ENCODE measurements at places on chromosomes 12 and 14. TPM values are rescaled to one million over a fixed set of nuclear protein-coding genes. Genes with fewer than 3 reads are reported as not detected.

GRCh38 chr12:9662488-9662887, 7.0 kb upstream of the CLEC2D start:
- no peak for DNase-seq

- peak; percentile 74 for DNase-seq
These were observed 9.8 kb downstream of the CPNE6 start for GRCh38 chr14:24080888-24081738.

GRCh38 chr12:2422591-2422990, 369.8 kb downstream of the CACNA1C start:
- DNase-seq = no peak

GRCh38 chr12:76888775-76889174, 10.0 kb upstream of the CSRP2 start:
- no peak for DNase-seq

GRCh38 chr12:58920102-58920960, at the start of gene LRIG3:
Gene LRIG3 (minus strand): TSS chr12:58920504. CDS start chr12:58920235, 269 bp downstream.
- peak; percentile 7 for DNase-seq

Gene LRRK2
- total RNA-seq = not detected

DNA sequence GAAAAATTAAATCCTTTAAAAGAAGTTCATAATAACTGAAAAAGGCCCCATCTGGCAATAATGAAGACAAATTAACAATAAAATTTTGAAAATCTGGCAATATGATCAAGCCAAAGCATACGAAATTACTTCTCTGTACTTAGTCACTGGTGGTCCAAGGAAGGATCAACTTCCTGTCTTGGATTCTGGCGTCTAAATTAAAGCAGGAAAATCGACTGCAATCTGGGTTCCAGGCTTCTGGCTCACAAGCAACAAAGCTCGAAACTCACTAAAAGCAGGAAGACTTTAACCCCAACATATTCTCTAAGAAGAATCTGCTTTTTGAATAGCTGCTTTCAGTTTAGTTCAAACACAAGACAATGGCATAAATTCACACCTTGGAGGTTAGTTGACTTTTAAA, 49.7 kb downstream of the LRIG3 start:
- DNase-seq = no peak

GRCh38 chr14:72609205-72609916, 284.5 kb downstream of the DPF3 start:
- no peak for DNase-seq

DNA sequence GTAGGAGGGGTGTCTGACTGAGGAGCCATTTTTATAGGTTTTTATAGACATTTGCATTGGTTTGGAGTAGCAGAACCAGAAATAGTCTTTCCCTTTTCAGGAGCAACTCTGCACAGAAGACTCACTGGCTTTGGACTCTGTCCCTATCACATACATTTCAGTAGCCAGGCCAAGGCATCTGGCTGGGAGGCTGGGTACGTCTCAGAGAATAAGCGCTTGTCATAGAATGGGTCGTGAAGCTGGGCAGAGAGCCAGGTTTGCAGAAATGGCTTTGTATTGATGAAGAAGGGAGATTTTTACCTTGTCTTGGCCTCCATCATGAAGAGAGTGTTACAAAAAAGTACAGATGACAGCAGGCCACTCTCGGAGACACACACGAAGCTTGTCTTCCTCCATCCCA, 98.6 kb downstream of the CACNA1C start:
- no peak for DNase-seq

Gene SOAT2
- 0.74 TPM for total RNA-seq

Gene NEUROD4
- total RNA-seq = not detected

- DNase-seq = no peak
These were observed 106.3 kb downstream of the ETNK1 start for GRCh38 chr12:22731236-22731635.

DNA sequence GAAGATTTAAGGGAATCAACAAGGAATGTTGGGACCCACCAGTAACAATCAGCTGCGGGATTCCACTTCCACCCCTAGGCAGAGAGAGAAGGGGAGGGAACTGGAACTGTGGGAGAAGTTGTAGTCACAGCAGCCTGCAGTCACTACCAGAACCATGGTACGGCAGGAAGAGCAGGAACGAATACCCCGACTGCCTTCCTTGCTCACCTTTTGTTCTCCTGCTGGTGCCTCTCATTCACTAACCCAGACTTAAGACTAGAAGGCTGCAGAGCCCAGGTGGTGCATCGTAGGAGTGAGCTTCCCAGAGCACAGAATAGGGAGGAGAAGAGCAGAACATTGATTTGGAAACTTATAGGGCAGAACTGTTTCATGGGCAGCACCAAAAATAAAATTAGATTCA, 154.2 kb downstream of the DYRK2 start:
- DNase-seq = no peak

- no peak for DNase-seq
These were observed 132.4 kb downstream of the SRGAP1 start for GRCh38 chr12:63976902-63977395.

Gene POTEG
- not detected for total RNA-seq

- DNase-seq = no peak
These were observed 27.6 kb upstream of the SEL1L start for GRCh38 chr14:81561084-81561775.

Gene BTBD6
- 25.6 TPM for total RNA-seq

GRCh38 chr12:43282106-43282505, 269.9 kb downstream of the ADAMTS20 start:
- no peak for DNase-seq

GRCh38 chr14:85088192-85088591, 441.8 kb upstream of the FLRT2 start:
- no peak for DNase-seq

Gene FSCB
- total RNA-seq = not detected

GRCh38 chr14:75454963-75455546, 27.2 kb downstream of the JDP2 start:
- DNase-seq = no peak

DNA sequence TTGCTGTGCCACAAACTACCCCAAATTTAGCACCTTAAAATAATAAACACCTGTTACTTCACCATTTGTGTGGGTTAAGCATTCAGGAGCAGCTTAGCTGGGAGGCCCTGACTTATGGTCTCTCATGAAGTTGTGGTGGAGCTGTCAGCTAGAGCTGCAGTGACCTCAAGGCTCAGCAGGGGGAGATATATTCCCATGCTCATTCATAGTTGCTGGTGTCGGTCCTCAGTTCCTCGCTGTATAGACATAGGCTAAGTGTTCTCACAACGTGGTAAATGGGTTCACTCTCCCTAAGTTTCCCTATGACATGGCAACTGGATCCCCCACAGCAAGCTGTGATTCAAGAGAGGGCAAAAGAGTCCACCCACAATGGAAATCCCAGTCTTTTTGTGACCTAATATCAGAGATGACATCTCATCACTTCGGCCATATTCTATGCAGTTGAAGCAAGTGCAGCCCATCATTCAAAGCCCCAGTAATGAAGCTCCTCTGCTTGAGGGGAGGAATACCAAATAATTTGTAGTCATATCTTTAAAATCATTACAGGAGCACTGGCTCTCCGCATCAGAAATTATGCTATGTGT, 41.1 kb downstream of the PRB3 start:
- DNase-seq = peak; percentile 67

DNA sequence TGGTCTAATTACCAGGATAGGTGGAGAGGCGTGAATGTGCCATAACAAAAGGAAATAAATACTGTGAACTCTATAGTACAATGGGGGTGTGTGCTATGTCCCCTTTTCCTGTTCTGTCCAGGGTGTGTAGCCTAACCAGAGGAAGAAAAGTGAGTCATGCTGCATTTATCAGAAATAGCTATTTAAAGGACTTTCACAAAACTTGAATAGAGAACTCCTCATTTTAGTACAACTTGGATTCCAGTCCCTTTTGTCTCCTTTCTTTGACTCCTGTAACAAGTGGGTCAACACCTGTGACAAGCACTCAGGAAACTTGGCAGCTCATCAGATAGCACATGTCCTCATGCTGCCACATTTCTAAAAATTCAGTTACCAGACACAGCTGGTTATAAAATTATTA, 123.4 kb downstream of the CCDC91 start:
- no peak for DNase-seq

- no peak for DNase-seq
These were observed 37.5 kb downstream of the CCER1 start for GRCh38 chr12:90917431-90917830.

GRCh38 chr14:32602699-32603098, 273.6 kb downstream of the AKAP6 start:
- no peak for DNase-seq

Gene TMEM233
- total RNA-seq = not detected

DNA sequence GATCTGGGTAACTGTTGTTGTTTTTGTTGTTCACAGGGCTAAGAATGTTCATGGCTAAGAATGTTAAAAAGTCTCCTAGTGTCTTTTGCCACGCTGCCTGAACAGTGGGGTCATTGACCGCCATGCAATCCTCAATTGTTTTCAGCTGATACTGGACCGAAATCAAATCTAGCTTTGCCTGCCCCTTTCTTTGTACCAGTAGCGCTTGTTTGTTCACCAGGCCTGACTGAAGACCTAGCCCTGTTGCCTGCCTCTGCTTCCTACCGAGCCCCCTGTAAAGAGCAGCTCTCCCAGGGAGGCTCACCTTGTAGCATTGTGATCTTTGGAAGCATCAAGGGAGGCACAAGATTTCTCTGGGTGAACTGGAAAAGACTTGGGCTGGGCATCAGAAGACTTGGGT, 6.7 kb downstream of the PSEN1 start:
- DNase-seq = no peak

DNA sequence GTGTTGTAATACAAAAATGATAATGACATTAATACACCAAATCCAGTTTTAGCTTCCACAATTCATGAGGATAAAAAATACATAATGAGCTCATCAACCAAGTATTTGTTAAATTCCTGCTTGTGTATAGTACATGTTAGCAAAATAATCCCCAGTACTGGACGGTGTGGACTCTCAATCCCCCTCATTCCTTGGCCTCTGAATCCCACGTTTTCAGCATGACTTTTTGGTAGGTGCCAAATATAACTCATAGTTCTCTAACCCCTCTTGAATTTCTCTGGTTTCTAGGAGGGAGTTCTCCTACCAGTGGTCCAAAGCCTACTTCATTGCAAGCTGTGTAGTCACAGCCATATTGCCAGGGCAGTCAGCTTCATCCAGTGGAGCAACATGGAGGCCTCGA, 41.4 kb upstream of the EPS8 start:
- no peak for DNase-seq

- peak; percentile 88 for DNase-seq
These were observed 815 bp downstream of the C1RL start for GRCh38 chr12:7108003-7108795.

DNA sequence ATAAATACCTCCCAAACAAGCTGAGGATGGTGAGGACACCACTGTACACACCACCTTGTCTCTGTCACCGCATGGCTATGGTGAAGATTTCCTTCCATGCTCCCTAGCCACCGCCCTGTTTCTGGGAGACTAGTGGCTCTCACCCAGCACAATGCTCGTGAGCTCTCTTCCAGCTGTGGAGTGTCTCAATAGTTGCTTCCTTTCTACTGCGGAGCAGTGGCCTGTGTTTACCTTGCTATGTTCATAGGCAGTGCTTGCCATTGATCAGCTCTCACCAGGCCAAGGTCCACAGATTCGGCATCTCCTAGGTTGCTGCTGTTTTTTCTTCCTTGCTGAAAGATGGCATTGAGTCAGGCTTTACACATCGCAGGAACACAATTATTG, 313.6 kb upstream of the RTL1 start:
- no peak for DNase-seq

Gene PAWR
- 5.2 TPM for total RNA-seq

- DNase-seq = no peak
These were observed 37.1 kb downstream of the PPFIA2 start for GRCh38 chr12:81722004-81722403.

Gene CDCA4
- total RNA-seq = 60.4 TPM
